M059J (cell line): ENCODE measurements at places on chromosomes 12 and 14. TPM values are rescaled to one million over a fixed set of nuclear protein-coding genes. Genes with fewer than 3 reads are reported as not detected.

NKX2-8 gene
- total RNA-seq: not detected in 2 replicates

ATP6V1D gene
- total RNA-seq: 194 and 202 TPM in 2 replicates

GRCh38 chr12:124306686-124307555, 12.0 kb downstream of the RFLNA start:
- no peak for DNase-seq

- no peak for DNase-seq
These were observed 90.3 kb downstream of the CRADD start for GRCh38 chr12:93767524-93767863.

ASB2 gene
- total RNA-seq: not detected in 2 replicates
